Astrocyte of the hippocampus (primary cell): ENCODE measurements at places on chromosomes 7 and 10.

DNA sequence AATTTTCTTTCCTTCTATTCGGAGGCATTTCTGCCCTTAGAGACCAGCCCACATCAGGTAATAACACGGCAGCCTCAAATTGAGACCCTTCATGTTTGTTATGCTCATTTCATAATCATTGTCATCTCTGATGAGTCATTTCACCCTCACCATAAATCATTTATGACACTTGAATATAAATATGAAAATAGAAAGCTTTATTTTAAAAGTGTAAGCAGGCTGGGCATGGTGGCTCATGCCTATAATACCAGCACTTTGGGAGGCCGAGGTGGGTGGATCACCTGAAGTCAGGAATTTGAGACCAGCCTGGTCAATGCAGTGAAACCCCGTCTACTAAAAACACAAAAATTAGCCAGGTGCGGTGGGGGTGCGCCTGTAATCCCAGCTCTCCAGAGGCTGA is 57.4 kb upstream of the EGFR start:
- no peak for DNase-seq

- no peak for DNase-seq
These were observed 105.2 kb downstream of the VWC2 start for GRCh38 chr7:49878627-49879026.

DNA sequence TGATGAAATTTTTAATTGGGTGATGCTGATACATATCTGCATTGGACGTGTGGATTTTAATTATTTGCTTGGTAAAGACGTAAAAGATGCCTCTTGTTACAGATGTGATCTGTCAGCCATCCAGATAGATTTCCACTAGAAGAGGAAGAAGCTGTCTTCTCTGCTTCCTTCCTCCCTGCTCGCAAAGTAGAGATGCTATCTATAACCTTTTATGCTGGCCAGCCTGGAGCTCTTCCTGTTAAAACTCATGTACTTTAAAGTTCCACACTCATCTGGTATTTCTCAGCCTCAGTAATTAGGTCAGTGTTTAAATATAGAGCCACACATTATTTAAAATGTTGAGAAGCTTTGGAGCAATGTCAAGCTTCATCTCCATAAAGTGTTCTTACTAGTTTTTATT is 51.2 kb upstream of the TMEM229A start:
- DNase-seq, result no peak

GRCh38 chr10:132329565-132330485 is 2.2 kb upstream of the LRRC27 start:
- peak; percentile 51 for DNase-seq

DNA sequence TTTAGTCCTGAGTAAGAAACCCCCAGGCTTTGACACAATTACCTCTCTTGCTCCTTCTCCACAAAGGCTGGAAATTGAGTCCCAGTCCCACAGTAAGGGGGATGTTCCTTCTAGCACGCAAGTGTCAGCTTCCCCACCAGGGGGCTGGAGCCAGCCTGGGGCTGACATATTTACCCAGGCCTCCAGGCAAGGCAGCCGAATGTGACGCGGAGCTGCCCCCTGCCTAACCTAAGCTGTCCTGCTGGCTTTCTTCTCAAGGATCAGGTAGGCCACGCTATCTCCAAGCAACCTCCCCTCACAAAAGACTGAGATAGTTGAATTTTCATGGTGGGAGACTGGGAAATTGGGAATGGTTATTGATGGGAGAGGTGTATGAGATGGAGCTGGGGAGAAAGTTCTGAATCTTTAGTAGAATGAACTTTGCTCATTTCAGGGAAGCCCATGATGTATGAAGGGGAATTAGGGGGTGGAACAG is 19.2 kb upstream of the BMPER start:
- no peak for DNase-seq

- DNase-seq, result peak; percentile 16
These were observed 68.5 kb downstream of the LRRN3 start for GRCh38 chr7:111159426-111159825.

GRCh38 chr10:75507469-75507868 is 76.0 kb downstream of the LRMDA start:
- no peak for DNase-seq

DNA sequence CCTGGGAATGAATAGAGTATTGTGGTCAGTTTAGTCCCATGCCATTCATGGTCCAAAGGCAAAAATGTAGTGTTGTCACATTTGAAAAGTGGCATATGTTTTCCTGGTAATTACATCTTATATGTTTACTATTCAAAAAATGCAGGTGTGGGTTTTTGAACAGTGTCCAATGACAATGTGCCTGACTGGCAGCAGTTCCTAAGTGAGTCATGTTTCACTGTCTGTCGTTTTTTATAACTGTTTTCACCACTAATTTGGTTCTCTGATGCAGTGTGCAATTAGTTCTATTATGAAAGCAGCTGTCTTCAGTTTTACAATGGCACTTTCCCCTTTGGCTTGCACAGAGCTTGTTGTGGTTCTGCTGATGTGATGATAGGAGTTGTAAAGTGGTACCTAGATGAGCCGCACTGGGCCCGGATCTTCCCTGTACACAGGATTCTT is 162.3 kb downstream of the SEM1 start:
- peak; percentile 52 for DNase-seq

DNA sequence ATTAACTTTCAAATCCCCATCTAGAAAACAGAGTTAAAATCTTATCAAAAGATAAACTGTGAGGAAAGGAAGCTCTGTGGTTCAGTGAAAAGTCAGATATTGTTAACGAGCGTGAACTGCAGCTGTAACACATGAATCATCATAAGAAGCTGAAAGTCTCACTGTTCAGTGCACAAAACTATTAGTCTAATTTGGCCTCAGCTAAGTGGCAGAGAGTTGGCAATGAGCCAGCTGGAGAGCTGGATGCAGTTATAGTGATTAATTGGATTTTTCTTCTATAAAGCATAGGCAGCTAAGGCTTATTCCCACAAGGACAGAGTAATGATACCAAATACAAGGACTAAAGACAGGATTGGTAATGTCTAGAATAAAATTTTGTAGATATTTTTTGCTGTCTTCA is 101.1 kb upstream of the ABCB5 start:
- peak; percentile 96 for DNase-seq

- DNase-seq, result peak; percentile 16
These were observed 33.2 kb upstream of the PPP1R9A start for GRCh38 chr7:94874036-94874785.

DNA sequence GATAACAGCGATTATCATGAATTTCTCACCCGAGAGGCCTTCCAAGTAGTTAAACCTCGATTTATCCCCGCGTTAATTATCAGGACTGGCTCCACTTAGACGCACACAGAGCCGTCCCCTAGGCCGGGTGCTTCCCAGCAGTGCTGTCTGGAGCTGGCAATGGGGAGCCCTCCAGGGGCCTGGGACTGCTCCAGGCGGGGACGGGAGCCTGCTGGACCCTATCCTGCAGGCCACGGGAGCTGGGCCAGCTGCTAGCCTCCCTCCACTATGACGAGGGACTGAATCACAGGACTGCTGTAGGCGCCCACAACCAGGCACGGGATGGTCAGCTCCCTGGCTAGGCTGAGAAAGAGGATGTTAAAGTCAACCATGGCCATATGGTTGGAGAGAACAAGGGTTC is 229.1 kb downstream of the ELFN1 start:
- DNase-seq, result peak; percentile 97

DNA sequence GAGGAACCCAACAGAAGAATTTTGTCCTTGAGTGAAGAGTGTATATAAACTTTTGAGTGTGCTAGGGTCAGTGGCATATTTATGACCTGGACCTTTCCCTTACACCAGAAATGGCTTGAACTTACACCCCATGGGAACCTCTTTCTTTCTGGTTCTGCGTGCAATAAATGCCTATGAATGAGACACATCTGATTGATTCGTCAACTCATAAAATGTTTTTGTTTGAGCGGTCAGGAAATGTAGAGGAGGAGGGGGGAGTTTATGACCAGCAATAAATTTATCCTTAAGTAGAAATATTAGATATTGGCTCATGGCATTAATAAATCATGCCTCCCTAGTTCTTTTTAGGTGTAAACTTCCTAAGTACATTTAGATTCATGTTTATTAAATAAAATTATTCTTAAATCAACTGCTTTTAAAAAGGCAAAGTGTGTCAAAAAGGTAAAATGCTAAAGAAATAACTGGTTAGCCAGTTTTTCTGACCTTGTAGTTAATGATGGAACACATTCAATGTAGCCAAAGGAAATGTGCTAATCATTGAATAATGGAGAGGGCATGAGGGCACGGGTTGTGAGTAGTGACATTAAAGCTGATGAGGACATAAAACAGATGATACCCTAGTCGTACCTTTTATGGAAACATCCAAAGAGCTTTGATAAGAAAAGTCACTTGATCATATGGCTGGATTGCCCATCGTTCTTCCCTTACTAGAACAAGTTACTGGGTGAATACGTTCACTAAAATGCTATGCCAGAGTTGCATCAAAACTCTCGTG is 13.6 kb upstream of the NUP42 start:
- no peak for DNase-seq

GRCh38 chr10:32629910-32630309 is 184.0 kb downstream of the CCDC7 start:
- DNase-seq, result no peak

DNA sequence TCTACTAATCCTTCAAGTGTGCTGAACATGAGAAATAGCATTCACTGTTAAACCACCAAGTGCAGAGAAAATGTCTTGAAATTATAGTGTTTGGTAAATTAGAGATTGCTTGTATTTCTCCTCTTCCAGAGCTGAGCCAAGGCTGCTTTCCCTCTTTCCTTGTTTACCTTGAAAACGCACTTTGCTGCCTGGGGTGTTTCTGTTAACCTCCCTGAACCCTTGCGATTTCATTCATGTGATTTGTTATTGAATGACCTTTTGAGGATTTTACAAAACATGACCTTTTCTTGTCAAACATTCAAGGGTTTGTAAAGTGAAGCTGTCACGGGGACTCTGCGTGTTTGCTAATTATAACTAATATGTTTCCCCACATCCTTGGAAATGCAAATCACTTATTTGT is 169.4 kb downstream of the LRMDA start:
- no peak for DNase-seq

GRCh38 chr10:49174261-49174925 is 13.8 kb downstream of the TMEM273 start:
- DNase-seq, result no peak

GRCh38 chr10:124197371-124198124 is 104.2 kb upstream of the CHST15 start:
- DNase-seq, result peak; percentile 24

- no peak for DNase-seq
These were observed 538.5 kb upstream of the FOXK1 start for GRCh38 chr7:4143511-4144171.

DNA sequence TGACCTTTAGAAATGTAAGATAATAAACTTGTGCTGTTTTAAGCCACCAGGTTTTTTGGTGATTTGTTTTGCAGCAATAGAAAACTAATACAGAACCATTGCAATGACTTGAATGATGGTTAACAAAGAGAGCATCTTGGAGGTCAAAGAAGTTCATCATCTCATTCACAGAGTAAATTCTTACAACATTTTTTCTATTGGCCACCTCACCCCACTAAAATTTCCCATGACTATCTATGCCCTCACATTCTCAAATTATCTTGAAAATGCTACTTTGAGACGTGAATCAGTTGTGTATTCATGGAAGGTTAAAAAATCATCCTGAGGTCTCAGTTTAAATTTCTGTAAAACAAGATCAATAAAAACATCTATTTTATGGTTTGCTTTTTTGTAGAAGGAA is 754.2 kb downstream of the SORCS1 start:
- DNase-seq, result no peak

DNA sequence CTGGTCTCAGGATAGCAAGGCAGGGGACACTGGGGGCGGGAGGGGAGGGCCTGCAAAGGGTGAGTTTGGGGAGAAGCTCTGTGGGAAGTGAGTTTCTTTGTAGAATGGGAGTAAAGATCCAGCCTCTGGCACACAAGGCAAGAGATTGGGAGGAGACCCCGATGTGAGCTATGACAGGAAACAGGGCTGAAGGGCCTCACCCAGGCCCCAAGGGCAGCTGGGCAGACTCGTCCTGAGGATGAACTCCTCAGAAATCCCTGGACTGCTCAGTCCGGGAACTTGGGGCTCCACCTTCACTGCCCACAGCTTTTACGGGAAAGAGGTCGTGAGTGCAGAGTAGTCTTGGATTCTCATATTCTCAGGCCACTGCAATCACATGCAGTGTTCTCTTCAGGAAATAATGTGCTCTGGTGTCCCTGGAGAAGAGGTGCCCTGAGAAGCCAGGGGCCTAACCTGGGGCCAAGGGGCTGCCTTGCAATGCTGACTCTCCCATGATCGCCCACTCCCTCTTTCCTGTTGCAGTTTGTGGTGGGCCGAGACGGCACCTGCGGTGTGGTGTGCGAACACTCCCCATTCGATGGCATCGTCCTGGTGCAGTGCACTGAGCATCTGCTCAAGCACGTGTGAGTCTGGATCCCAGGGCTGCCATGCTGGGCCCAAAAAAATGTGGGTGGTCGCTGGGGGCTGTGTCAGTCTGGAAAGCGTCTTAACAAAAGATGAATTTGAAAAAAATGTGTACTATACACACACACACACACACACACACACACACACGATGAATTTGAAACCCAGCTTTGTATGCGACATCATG is 31.3 kb upstream of the C10orf53 start:
- no peak for DNase-seq

- DNase-seq, result no peak
These were observed 15.0 kb upstream of the AKR1B1 start for GRCh38 chr7:134473861-134474291.

GRCh38 chr7:40213291-40213690 is 78.5 kb downstream of the SUGCT start:
- no peak for DNase-seq

DNA sequence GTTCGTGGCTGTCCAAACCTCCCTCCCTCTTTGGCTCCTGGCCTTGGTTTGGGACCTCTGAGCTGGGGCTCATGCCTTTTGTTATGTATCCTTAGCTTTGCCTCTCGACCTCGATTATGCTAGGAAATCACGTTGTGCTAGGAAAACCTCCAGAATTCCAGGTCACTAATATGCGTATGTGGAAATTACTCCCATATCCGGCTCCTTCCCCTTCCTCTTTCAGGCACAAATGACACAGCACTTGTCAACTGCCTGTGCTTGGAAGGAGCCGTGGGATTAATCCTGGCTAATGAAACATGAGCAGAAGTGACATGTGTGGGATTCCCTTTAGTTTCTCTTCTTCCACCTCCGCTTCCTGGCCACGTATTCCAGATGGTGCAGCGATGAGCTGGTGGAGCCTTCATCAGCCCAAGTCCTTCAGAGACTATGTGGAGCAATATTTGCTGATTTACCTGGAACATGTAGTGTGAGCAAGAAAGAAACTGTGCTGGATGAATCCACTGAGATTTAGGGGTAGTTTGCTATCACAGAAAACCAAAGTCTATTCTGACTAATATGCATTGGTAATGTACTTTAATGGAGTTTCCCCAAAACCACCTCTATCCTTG is 149.2 kb downstream of the REEP3 start:
- peak; percentile 4 for DNase-seq
